ENCODE measurements at places on chromosomes 13 and 19.
A peak's percentile ranks its signal among the peaks of the same experiment; 100 is the strongest.

DNA sequence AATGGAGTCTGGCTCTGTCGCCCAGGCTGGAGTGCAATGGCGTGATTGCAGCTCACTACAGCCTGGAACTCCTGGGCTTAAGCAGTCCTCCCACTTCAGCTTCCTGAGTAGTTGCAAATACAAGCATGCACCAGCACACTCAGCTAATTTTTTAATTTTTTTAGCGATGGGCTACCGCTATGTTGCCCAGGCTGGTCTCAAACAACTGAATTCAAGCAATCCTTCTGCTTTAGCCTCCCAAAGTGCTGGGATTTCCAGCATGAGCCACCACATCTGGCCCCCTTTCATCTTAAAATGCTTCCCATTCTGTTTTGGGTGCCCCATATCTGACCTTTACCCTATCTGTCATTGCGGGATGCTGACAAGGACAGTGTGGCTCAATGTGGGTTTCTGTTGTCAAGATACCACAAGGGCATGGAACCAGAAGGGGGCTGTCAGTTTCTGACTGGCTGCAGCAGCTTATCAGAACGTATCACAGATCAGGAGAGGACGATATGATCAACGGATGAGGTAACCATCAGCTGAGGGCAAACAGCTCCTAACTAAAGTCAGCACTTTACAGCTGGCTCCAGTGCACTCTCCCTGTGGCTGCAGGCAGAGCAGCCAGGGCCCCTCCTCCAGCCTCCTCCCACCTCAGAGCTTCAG is 32.4 kb downstream of the GPR42 start:
- peak; percentile 22 for DNase-seq

- DNase-seq: no peak
Observed at GRCh38 chr13:101416181-101417042, at the start of gene NALCN. Gene NALCN (minus strand): TSS chr13:101416508. CDS start chr13:101399126, 17,382 bp downstream.

GRCh38 chr13:48489666-48490065 is 43.2 kb downstream of the RCBTB2 start:
- no peak for DNase-seq

DNA sequence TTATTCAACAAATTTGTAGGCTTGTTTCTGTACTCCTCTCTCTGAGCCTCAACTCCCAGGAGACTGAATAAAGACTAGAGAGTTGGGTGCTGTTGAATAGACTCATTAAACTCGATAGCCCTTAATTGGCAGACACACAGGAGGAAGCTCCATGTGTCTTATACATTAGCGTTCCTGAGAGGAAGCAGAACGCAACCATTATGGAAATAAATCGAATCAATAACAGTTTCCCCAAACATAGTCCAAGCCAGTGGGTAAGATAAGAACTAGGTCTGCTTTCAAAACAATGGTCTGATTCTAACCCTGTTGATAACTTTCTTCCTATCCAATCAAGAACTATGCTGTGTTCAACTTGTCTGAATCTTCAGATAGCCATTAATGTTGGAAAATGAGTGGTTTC is 118.1 kb upstream of the FNDC3A start:
- DNase-seq: no peak

DNA sequence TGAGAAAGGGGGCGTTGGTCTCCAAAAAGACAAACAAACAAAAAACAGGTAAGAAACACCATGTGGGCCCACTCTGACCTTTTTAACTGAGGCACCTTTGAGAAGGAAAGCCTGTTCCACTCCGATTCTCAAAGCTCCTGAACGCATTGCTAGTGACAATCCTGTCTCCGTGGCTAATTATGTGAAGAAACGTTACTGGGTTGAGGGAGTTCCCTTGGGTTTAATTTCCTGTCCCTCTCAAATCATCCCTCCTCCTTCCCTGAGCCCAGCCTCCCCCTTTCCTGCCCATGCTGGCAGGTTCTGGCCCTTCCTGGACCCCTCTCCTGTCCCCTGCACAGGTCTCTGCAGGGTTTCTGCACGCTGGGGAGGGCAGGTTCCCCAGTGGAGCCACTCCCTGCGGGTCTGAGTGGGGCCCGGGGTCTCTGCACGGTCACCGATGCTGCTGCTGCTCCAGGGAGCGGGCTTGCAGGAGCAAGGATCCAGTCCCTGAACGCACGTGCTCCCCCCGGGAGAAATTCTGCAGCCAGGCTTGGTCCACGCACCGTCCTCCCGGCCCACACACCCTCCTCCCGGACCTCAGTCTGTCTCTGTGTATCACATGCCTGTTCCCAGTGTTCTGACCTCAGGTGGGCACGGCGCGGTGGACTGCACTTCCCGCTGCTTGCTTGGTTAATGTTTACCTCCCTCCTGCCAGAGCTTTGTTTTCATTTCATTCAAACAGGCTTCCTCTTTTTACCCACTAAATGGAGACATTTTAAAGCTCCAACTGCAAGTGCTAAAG is 76.4 kb upstream of the MCF2L start:
- DNase-seq: peak; percentile 63

GRCh38 chr13:34587576-34587975 is 354.5 kb upstream of the NBEA start:
- no peak for DNase-seq
